ENCODE measurements at places on chromosomes 3 and 15. TPM values are rescaled to one million over a fixed set of nuclear protein-coding genes. Genes with fewer than 3 reads are reported as not detected.

Gene ENTPD3
- 2.1 TPM for total RNA-seq

GRCh38 chr15:80267658-80268057 is 15.6 kb upstream of the CTXND1 start:
- DNase-seq: no peak

Gene MRPS11
- 95.3 TPM for total RNA-seq

DNA sequence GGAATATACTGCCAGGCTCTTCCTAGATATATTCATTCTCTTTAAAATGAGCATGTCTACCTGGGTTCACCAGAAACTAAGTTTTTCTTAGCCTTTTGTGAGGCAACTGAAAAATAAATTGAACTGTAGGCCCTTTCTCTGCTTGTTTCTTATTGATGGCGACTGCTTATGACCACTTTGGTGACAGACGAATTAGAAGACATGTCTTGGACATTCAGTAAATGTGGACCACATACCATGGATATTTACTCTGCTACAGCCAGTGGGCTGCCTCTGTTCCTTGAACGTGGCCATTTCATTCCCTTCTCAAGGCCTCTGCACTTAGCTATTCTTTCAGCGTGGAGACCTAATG is 603 bp upstream of the SELENOK start:
- no peak for DNase-seq

DNA sequence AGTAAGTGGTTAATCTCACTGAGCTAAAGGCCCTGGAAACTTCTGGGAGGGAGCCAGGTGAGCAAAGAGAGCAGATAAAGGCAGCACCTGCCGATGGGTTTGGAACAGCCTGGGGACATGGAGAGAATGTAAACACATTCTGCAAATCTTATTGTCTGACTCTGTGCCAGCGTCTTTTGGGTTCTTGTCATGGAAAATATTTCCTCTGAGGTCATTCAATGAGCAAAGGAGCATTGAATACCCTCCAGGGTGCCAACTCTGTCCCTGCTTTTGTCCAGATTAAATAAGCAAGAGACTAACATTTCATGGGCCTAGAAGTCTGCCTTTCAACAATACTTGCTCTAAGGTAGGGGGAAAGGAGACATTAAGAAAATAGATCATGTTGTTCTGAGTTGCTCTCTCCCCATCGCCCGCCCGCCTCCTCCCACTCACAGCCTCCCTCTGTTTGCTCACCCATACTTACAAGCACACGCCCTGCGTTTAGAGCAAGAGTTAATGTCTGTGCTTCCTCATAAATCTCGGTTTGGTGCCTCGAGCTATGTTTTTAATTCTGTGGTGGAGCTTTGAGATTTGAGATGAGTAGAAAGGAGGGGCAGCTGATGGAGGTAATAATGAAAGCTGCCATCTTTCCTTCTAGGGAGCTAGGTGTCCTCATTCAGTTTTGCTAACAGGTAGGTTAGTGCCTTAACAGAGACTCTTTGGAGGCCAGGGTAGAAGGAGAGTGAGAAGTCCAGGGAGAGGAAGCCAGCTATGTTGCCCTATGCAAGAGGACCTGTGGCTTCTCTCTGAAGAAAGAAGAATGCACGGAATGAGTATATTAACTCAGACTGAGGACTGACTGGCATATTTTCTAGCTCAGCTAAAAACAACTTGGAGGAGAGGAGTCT is 132.9 kb downstream of the TPRG1 start:
- peak; percentile 87 for DNase-seq

Gene SEMA3B
- 25.6 TPM for total RNA-seq

DNA sequence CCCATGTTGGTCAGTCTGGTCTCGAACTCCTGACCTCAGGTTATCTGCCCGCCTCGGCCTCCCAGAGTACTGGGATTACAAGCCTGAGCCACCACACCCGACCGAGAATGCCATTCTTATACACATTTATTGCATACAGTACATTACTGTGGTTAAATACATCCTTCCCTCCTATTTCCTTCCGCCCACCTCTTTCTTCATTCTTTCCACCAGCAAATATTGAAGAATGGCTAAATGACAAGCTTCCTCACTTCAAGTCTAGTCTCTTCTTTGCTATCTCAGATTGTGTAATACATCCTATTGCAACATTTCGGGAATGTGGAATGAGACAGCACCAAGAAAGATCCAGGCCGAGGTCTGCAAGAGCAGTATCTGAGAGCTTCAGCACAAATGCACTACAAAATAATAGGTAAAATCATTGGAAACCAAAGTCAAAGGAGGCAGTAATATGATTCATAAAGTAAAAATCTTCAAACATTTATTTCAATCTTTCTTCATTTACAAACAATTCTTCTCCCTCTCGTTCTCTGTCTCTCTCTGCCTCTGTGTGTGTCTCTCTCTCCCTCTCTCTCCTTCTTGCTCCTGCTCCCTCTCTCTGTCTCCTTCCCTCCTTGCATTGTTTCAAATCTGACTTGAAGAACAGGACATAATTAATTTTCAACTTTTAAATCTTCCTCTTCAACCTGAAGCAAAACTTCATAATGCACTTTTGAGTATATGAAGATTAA is 94.7 kb upstream of the TGFBR2 start:
- DNase-seq: no peak

DNA sequence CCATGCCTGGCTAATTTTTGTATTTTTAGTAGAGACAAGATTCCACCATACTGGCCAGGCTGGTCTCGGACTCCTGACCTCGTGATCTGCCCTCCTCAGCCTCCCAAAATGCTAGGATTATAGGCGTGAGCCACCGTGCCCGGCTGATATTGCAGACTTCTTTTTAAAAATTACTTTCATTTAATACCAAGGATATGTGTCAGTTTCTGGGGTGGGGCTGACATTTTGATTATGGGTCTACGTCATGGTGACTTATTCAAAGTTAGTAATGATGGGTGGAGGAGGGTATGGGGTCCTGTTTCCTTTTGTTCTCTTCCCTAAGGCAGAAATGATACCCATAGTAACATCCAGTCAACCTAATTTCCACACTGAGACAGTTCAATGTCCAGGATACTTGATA is 34.7 kb downstream of the GBE1 start:
- DNase-seq: no peak

GRCh38 chr3:64318668-64319271 is 93.5 kb upstream of the PRICKLE2 start:
- DNase-seq: no peak

DNA sequence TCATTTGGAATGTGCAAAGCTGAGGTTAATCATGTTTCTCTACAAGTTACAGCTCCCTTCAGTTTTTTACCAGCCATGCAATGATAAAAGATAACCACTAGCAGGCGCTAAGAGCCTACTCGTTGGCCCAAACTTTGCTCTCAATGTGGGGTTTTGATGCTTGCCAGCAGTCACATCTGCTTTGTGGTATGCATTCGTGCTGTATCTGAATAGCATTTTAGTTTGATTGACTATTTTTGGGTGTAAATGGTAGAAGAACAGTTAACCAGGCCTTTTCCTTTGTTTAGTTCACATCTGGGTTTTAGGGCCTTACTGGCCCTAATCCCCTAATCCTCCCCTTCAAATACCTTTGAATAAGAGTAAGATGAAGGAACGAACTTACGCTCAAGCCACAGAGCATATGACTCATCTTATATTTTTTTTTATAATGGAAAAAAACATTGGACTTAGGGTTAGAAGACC is 4.4 kb upstream of the CLDN11 start:
- peak; percentile 20 for DNase-seq

Gene MRAS
- total RNA-seq: 56.4 TPM

Gene DPPA4
- not detected for total RNA-seq

Gene OSBPL10
- 18.6 TPM for total RNA-seq

GRCh38 chr3:134939978-134940377 is 144.9 kb downstream of the EPHB1 start:
- no peak for DNase-seq

- no peak for DNase-seq
These were observed 185.2 kb upstream of the ARL6 start for GRCh38 chr3:97579365-97579764.

- no peak for DNase-seq
These were observed 23.5 kb downstream of the CIAO2A start for GRCh38 chr15:64070106-64070505.

DNA sequence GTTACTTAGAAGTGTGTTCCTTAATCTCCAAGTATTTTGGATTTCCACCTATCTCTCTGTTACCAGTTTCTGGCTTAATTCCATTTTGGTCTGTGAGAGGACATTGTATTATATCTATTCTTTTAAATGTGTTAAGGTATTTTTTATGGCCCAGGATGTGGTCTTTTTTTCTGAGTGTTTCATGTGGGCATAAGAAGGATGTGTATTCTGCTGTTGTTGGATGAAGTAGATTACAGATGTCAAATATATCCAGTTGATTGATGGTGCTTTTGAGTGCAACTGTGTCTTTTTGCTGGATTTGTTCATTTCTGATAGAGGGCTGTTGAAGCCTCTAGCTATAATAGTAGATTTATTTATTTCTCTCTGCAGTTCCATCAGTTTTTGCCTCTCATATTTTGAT is 136.5 kb upstream of the AZI2 start:
- no peak for DNase-seq

DNA sequence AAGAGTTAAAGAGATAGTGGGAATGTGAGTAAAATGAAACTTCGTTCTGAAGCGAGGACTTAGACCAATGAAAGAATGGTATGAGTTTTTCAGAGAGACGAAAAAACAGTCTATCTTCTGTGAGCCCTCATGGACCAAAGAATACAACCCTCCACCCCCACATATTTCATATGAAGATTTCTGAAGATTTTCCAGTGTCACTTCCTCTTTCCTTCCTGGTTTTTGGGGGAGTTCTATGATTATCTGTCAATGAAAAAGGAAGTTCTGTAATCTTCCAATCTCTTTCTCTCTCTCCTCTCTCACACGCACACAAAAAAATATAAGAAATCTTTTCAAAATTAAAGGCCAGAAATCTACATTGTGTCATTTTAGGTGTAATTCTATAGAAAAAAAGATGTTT is 27.7 kb downstream of the CMSS1 start:
- DNase-seq: no peak

Measured in thyroid gland (tissue), 4 donors.